ENCODE measurements at places on chromosomes 13 and 19. TPM values are rescaled to one million over a fixed set of nuclear protein-coding genes. Genes with fewer than 3 reads are reported as not detected.

- DNase-seq = no peak
These were observed 52.1 kb downstream of the MYO9B start for GRCh38 chr19:17127671-17128070.

DNA sequence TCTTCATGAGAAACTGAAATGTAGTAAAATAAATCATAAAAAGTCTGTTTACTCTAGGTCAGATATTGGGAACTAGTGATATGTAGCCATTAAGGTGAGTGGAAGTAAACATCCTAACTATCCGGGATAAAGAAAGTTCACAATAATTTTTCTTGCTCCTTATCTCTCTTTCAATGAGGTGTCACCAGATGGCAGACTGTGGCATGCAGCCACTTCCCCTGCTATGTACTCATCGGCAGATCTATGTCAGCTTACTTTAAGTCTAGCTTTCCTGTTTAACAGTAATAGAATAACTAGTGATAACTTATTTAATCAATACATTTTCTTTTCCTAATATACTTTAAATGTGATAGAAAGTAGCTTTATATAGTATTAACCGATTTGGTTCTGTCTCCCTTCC lies 181.9 kb downstream of the NDFIP2 start:
- DNase-seq = no peak

DNA sequence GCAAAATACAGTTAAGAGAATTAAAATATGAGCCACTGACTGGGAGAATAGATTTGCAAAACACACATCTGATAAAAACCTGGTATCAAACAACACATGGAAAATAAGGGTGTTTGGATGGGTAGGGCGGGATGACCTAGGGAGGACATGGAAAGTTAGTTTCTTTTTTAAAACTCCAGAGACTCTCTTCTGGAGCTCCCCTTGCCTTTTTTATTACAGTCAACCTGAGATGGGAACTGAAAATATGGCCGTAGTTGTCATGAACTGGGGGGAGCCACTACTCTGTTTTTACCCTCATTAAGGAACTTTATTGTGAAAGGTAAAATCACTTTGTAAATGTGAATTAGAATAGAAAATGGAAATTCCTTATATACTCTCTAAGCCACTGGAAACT lies 113.0 kb downstream of the ATP11A start:
- no peak for DNase-seq

DNA sequence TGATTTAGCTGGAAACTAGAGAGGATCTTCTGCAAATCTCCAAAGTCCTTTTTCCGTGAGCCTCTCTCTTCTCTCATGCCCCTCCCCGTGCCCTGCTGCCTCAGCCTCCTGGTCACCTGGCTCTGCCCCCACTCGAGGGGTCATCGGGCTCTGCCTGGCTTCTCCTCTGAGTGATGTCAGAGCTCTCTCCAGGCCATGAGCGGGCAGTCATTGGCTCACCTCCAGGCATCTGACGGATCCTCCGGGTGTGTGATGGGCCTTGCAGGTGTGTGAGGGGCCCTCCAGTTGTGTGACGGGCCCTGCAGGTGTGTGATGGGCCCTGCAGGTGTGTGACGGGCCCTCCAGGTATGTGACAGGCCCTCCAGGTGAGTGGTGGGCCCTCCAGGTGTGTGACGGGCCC lies 10.3 kb upstream of the GAS6 start:
- DNase-seq = no peak

DNA sequence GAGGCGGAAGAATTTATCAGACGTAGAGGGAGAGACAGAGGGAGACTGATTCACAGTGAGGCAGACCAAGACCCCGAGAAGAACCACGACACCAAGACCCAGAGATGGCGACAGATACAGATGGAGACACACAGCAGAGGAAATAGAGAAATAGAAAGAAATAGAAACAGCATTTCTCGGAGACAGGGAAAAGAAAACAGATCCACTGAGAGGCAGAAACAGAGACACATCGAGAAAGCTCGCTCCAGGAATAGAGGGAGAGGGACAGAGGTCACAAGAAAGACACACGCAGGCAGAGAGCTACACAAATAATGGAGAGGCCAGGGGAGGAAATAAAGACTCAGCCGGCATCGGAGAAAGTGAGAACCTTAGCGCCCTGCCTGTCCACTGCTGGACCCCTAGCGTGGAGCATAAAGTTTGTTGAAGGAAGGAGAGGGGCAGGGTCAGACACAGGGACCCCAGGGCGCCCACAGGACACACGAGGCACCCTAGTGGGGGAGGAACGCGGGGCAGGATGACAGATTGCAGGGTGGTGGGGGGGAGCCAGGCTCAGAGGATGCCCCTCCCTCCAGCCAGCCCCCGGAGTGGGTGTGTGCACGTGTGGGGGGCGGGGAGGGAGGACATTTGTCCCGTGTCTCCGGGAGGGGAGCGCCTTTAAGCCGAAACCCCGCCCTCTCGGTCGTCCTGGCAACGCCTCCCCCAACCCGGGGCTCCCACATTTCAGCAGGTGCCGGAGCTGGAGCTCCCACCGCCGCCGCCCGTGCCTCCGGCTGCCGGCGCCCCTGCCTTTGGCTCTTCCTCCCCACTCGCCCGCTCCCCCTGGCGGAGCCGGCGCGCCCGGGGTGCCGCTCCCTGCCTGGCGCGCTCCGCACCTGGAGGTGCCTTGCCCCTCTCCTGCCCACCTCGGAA lies at the start of gene PRKCG:
Gene PRKCG (plus strand): TSS at position 716 of the 909 bp plus-strand sequence. CDS start 298 bp downstream, outside the sequence.
- DNase-seq = peak; percentile 73

GRCh38 chr13:78631077-78631476 lies 27.7 kb upstream of the POU4F1 start:
- DNase-seq = no peak

DNA sequence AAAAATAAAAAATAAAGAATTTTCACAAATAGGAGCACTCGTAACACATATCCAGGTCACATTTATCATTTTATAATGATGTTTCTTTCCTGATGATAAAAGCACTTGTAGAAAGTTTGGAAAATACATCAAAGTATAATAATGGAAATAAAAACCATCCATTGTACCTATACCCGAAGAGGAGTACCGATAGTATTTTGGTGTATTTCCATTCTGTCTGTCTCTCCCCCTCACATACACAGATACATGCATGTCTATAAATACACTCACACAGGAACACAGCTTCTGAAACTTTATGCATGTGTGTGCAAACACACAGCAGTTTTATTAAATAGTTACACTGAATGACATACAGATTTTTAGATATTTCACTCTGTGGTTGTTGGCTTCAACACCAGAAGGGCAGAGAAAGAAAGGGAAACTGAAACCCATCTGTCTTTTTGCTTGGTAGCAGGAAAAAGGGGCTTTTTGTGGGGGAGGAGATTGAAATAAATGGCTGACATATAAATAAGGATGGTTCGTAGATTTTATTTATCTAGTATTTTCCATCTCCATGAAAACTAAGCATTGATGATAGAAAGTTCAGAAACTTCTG lies 114.8 kb downstream of the LRCH1 start:
- no peak for DNase-seq

- no peak for DNase-seq
These were observed 22.4 kb downstream of the ZNF571 start for GRCh38 chr19:37572203-37572602.

DNA sequence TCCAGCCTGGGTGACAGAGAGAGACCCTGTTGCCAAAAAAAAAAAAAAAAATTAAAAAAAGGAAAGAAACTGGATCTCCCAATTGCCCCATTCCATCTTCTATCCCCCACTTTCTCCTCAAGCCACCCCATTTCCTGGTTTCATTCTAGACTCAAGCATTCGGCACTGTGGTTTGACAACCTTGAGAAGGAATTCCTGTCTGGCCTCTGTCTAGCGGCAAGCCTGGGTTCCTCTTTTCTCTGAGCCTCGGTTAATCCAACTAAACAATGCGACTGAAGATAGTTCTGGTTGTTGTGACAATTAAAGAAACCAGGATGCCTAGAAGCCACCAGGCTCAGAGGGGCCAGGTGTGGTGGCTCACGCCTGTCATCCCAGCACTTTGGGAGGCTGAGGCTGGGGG lies 3.3 kb upstream of the C3 start:
- no peak for DNase-seq

DNA sequence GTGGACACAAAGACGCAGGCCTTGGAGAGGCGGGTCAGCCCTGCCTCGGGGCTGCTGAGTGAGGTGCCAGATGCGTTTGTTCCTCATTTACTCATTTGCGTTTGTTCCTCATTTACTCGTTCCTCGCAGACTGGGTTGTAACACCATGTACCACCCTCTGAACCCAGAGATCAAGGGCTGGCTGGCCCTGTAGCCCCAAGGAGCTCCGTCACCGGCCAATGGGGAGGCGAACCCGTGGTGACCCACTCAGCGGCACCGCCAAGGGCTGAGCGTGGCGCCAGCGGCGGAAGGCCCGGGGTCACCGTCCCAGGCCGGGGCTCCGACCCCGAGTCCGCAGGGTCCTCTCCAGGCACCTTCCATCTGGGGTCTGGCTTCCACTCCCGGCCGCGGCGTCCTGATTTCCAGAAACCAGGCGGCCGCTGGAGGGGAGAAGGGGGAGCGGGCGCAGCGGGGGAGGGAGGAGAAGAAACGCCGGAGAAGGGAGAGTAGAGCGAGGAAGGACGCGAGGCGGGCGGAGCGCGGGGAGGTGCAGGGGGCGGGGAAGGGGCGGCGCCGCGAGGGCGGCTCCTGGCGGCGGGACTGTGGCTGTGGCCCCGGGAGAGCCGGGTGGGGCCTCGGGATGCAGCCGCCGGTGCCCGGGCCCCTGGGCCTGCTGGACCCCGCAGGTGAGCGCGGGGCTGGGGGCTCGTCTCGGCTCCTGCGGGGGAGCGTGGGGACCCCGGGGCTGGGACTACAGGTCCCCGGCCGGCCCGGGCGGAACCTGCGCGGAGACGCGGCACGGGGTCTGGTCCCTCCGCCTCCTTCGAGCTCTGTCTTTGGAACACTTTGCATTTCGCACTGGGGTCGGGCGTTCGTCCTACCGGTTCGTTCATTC lies at the start of gene TMEM255B:
Gene TMEM255B (plus strand): TSS at position 576 of the 874 bp plus-strand sequence. CDS start 44 bp downstream, at position 620.
- peak; percentile 88 for DNase-seq

DNA sequence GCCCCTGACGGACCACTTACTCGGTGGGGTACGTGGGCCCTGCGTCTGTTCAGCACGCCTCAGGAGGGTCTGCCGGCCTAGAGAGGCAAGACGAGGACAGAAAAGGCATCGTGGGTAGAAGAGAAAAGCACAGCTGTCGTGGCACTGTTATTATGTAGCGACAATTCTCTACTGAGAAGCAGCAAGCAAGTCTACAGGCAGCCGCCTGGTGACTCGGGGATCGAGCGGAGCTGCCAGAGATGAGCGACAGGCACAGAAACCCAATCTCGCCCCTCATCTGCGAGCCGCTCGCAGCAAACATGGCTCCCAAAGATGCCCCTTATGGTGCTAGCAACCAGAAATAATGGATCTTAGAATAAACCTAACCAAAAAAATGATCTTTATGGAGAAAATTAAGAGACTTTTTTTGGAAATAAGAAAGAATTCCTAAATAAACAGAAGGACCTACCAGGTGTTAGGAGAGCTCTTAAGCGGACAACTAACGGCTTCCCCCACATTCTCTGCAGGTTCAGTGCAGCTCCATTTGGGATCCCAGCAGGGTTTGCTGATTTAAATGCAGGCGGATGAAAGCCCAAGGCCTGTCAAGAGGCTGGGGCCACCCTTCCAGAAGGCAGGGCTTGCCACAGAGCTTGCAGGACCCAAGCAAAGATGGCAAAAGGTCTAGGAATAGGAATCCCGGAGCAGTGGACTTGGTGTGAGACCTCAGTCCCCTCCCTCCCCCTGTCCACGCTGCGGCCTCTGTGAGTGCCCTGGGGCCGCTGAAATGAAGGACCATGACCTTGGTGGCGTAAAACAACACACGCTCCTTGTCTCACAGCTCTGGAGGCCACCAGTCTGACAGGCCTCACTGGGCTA lies 152.6 kb downstream of the KDM4B start:
- no peak for DNase-seq

GRCh38 chr19:46390121-46390858 lies 23.1 kb downstream of the CCDC8 start:
- DNase-seq = no peak

GRCh38 chr19:6556480-6557195 lies 25.8 kb downstream of the TNFSF9 start:
- no peak for DNase-seq

GRCh38 chr19:8244442-8244841 lies 35.3 kb downstream of the CERS4 start:
- DNase-seq = no peak

DNA sequence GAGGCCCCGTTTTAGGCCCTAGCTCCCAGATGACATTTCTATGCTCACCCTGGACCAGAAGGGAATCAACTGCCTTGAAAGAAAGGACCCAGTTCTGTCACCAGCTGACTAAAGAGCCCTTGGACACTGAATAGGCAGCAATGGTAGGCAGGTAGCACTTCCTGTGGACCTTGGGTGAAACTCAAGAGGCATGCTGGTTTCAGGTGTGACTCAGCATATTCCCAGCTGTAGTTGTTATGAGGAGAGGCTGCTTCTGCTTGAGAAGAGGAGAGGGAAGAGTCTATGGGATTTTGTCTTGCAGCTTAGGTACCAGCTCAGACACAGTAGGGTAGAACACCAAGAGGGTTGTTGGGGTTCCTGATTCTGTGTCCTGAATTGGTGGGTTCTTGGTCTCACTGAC lies 37.9 kb upstream of the HTR2A start:
- no peak for DNase-seq

DNA sequence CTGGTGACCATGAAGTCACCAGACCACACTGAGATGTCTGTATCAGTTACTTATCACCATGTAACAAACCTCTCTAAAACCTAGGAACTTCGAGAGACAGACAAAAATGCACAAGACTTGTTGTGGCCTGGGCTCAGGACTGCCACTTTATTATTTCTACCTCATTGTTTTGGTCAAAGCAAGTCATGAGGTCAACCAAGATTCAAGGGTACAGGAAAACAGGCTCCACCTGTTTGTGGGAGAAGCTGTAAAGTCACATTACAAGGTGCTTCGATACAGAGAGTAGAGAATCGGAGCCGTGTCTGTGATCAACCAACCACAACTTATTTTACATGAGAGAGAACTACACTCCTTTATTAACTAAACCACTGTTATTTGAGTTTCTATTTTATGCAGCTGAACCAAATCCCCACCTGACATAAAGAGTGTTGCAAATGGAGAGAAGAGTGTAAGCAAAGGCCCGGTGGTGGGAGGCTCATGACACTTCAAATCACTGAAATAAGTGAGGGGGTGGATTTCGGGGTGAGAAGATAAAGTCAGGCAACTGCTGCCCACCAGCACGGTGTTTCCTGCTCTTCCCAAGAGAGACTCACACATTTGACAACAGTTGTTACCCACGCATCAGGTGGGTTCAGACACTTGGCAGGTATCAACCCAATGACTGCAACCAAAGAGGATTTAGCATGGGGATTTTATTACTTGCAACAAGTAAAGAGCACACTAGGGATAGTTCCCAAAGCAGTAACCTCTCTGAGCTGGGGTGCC lies 39.0 kb upstream of the IGSF23 start:
- no peak for DNase-seq

SRRM5 gene
- 0.22 TPM for polyA plus RNA-seq

TGDS gene
- 10.8 TPM for polyA plus RNA-seq

SAMD4B gene
- polyA plus RNA-seq = 92.9 TPM

RAB3D gene
- polyA plus RNA-seq = 8.3 TPM

APOE gene
- 2,837 TPM for polyA plus RNA-seq

ZNF98 gene
- 1.2 TPM for polyA plus RNA-seq

KIR2DL3 gene
- polyA plus RNA-seq = not detected

ZNF17 gene
- polyA plus RNA-seq = 3.6 TPM

VSTM2B gene
- not detected for polyA plus RNA-seq
